ENCODE measurements at places on chromosomes 11 and 22.

DNA sequence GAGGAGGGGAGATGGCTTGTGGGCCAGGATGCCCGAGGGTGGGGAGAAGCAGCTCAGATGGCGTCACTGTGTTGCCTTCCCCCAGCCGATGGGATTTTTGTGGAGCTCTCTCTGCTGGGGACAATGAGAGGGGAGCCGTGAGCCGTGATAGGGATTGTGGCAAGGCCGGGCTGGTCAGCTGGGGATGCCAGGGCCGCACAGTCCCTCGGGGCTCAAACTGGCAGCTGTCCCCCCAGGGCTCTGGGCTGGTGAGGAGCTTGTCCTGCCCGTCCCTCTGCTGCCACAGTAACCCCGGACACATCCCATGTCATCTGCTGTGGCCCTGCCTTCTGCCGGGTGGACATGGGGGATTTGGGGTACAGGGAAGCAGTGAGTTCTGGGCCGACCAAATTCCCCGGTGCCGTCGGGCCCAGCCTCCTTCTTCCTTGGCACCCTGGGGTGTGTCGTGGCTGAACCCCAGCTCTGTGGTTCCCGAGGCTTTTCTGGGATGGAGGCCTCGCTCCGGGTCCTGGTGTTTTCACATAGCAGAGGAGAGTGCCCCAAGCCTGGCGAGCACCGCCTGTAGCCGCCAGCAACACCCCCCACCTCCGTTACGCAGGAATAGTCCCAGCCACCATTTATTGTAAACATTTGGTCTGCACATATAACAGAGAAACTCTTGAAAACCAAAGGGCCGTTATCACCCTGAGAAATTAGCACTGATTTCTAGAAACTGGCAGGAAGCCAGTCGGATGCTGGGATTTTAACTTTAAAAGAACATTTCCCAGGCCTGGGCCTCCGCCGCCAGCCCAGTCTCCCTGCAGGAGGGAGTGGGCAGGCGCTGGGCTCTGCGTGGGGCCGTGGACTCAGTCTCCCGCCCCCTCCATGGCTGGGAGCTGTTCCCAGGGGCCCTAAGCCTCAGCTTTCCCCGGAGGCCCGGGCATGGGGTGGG lies 9.9 kb downstream of the BRSK2 start:
- DNase-seq = no peak

- DNase-seq = no peak
Measured at GRCh38 chr11:101870510-101870909, 44.3 kb upstream of the CEP126 start.

- no peak for DNase-seq
Measured at GRCh38 chr11:69446108-69446507, 35.4 kb upstream of the LINC01488 start.

DNA sequence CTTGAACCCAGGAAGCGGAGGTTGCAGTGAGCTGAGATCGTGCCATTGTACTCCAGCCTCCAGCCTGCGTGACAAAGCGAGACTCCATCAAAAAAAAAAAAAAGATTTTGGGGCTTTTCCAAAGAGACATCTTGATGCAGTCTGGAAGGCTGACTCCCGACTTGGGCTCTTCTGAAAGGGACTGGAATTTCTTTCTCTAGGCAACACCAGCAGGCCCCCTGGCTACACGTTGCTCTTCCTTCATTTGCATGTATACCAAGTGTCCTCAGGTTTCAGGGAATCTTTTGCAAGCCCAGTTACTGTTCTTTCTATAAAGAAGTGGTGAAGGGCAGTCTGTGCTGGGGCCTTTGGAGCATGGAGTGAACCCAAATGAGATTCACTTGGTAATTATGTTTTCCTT lies 211.0 kb downstream of the GRIK4 start:
- no peak for DNase-seq

- no peak for DNase-seq
Measured at GRCh38 chr11:17906436-17906835, 106.4 kb downstream of the SERGEF start.

DNA sequence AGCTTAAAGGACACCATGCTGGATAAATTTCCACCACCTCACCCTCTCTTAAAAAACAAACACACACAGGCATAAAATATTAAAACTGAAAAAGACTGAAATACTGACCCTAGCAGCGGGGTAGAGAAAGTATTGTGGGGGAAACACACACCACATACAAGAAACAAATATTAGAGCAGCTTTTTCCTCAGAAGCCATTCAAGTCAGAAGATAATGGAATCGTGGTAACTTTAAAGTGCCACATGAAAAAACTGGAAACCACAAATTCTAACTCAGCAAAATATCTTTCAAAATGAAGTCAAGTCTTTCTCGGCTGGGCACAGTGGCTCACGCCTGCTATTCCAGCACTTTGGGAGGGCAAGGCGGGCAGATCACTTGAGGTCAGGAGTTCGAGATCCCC lies 223.2 kb downstream of the DYNC2H1 start:
- no peak for DNase-seq

DNA sequence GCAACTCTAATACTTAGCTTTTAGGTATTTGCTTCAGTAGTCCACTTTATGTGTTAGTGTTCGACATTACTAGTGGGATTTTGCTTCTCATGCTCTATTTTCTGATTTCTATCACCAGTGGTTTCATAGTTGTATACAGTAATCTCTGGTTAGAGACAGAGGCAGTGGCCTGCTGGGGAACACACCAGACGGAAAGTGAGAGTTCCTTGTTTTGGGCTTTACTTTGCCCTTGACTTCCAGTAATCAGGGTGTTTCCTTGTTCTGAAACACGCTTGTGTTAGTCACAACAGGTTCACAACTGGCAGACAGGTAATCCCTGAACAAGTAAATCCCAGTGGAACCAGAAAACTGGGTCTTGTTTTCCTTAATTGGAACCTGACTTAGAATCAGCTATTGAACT lies 56.0 kb downstream of the PACS1 start:
- no peak for DNase-seq

DNA sequence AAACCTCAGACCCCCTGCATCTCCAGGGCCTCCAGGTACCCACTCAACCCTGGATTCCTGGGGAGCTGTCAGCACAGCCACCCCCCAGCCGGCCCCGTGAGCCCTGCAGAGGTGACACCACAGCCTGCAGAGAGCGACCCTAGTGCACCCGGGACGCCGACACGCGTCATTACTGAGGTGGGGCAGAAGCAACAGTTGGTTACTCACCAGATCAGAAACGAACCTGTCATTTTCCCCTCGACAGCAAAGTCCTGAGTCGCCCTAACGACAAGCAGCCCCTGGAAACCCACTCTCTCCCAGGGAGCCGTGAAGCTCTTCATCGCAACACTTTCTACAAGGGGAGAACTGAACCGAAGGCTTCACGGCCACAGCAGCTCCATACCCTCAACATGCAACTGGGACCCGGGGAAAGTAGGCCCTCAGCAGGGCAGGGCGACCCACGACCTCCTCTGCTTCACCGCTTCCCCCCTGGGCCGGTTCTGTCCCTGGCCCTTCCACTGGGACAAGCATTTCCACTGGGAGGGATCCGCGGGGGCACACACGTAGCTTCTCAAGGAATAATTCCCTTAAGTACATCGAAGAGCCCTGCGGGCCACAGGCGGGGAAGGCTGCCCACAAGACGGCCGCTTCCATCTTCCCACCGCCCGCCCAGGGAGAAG lies 1.6 kb downstream of the BRD1 start:
- no peak for DNase-seq

- no peak for DNase-seq
Measured at GRCh38 chr11:7599209-7599608, 74.1 kb downstream of the CYB5R2 start.

DNA sequence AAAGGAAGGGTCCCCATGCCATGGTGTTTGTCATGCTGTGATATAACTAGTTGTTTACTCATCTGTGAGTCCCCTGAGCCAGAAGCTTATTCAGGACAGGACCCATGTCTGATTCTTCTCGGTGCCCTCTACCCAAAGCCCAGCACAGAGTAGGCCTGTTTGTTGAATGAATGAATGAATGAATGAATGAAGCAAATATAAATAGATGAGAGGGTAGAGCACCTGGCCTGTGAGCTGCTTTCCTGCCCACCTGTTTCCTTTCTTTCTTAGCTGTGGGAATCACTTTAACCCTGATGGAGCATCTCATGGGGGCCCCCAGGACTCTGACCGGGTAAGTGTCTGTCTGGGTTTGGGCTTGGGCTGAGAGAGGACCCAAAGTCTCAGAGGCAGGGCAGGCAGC lies 7.2 kb downstream of the CCS start:
- no peak for DNase-seq

DNA sequence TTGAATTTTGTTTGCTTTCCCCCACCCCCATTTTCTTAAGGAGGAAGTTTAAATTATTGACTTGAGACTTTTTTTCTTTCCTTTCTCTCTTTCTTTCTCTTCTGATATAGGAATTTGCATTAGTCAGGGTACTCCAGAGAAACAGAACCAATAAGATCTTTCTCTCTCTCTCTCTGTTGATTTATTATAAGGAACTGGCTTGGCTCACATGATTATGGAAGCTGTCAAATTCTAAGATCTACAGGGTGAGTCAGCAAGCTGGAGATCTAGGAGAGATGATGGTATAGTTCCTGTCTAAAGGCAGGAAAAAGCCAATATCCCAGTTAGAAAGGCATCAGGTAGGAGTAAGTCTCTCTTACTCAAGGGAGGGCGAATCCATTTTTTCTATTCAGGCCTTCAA lies 64.0 kb downstream of the CCDC81 start:
- no peak for DNase-seq

GRCh38 chr22:19173047-19174035 lies 5.2 kb downstream of the SLC25A1 start:
- no peak for DNase-seq

DNA sequence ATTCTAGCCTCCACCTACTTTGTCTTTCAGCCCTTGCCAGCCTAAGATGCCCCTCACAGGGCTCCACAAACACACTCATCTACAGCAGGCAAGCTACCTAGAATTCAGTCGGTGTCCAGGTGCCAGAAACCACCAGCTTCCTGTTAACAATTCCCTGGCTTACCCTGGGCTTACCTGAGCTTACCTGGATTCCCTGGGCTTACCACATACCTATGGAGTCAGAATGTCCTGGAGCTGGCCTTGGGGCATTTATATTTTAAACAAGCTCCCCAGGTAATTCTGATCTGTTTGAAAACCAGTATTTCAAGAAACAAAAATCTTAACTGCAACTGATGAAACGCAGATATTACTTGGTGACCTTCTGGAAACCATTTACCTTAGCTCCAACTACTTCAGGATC lies 123.6 kb downstream of the SLC1A2 start:
- DNase-seq = no peak

DNA sequence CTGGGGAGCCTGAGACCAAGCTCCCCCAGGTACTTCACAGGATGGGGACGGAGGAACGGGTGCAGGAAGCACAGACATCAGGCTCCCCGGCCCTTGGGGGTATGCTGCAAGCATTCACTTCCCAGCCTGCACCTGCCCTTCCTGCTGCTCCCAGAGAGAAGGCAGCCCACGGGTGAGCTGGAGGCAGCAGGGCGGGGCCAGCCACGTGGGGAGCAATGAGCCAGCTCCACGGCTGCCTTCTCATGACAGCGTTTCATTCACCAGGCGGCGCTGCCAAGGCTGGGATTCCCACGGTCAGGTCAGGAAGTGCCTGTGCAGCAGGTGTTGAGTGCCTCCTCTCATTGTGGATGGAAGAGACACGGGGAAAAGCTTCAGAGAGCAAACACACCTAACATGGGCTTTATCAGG lies 14.5 kb upstream of the PHLDA2 start:
- no peak for DNase-seq

- no peak for DNase-seq
Measured at GRCh38 chr11:118088531-118088930, 1.8 kb upstream of the SMIM35 start.

DNA sequence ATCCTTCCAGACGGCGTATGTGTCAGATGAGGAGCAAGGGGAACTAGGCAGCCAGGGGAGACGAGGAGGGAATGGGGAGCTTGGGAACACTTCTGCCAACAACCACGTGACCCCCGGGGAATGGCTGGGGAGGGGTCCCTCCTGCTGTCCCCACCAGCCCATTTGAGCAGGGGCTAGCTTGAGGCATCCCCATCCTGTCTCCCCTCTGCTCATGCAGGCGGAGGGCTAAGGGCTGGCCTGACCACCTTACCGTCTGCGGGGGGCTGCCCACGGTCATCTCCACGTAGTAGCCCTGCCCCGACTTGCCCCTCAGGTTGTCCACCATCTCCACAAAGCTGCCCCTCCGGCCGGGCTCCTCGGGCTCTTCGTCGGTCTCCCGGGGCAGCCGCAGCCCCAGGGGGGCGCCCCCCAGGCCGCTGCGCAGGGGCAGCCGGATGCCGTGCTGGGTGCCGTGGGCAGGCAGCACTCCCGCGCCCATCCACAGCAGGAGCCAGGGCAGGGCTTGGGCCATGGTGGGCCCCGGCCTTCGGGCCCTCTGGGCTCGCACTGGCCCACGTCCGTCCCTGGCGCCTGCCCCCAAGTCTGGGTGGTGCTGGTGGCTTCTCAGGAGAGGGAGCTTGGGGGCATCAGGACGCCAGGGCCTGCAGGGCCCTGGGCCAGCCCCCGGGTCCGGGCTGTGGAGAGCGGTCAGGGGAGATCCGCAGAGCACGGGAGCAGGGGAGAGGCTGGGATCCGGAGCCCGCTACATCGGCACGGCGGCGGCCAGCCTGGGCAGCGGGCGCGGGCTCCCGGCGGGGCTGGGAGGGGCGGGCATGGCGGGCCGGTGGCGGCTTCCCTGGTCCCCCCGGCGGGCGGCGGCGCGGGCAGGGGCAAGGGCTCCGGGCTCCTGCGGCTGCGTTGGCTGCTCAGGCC lies 515 bp downstream of the BACE1 start:
- no peak for DNase-seq

DNA sequence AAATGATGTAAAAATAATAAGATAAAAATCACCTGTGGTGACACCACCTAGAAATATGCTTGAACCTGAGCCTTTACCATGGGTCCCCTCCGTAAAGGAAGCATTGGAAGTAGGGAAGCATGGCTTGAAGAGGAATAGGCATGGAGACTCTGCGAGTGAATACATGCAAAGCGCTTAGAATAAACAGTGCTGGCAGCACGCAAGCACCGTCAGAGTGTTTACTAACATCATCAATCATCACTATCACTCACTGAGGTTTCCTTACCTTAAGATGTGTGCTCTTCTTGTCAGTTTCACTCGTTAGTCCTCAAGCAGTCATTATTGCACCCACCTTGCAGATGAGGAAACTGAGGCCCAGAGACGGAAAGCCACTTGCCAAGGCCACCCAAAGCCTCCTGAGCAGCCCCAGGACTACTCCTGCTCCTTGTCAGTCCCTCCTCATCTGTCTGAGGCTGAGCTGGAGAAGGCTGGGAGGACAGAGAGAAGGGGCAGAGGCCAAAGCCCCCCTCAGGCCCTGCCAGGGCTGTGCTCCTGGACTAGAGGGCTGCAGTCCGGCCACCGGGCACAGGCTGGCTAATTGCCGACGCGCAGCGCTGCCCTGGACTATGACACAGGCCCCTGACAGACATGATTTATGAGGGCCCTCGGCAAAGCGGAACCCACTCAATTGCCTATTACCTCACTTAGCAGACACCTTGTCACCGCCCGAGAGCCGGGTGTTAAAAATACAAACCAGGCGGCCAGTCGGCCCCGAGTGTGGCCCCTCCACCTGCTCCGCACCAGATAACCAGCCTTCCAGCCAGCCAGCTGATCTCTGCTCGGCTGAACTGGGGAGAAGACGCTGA lies 168.9 kb downstream of the MN1 start:
- no peak for DNase-seq

GRCh38 chr22:30882184-30882717 lies 86.3 kb downstream of the MORC2 start:
- no peak for DNase-seq

GRCh38 chr22:29128891-29129807 lies 56.3 kb downstream of the KREMEN1 start:
- no peak for DNase-seq

- DNase-seq = no peak
Measured at GRCh38 chr22:44837481-44837880, 85.1 kb downstream of the ARHGAP8 start.

GRCh38 chr11:16412525-16413172 lies 56.3 kb upstream of the SOX6 start:
- DNase-seq = no peak
